Panc1 (cell line): ENCODE measurements at places on chromosomes 6 and 20. TPM values are rescaled to one million over a fixed set of nuclear protein-coding genes. Genes with fewer than 3 reads are reported as not detected.

The ORC3 gene
- total RNA-seq: 36.9 TPM

The ESR1 gene
- total RNA-seq: 0.03 TPM

The FOXC1 gene
- 6.7 TPM for total RNA-seq

The PAX1 gene
- not detected for total RNA-seq

The MYMX gene
- 1.8 TPM for total RNA-seq

GRCh38 chr20:6489361-6490171 is 277.9 kb upstream of the BMP2 start:
- no peak for DNase-seq
- H3K27ac ChIP-seq: no peak overlapping the region
- H3K4me1 ChIP-seq: no peaks in the 10 kb centered on the region
- H3K4me3 ChIP-seq: no peak overlapping the region
- H3K27me3 ChIP-seq: no peaks in the 10 kb centered on the region
- H3K36me3 ChIP-seq: no peaks in the 10 kb centered on the region

GRCh38 chr6:128276311-128276710 is 244.1 kb downstream of the PTPRK start:
- peaks cover 17% of the 10 kb centered on the region for H3K4me1 ChIP-seq
- H3K4me3 ChIP-seq: no peak overlapping the region
- no peak overlapping the region for H3K27ac ChIP-seq
- no peaks in the 10 kb centered on the region for H3K27me3 ChIP-seq
- DNase-seq: no peak

GRCh38 chr6:11486486-11486885 is 51.1 kb upstream of the TMEM170B start:
- no peak overlapping the region for H3K27ac ChIP-seq
- DNase-seq: no peak
- H3K27me3 ChIP-seq: peaks cover 4% of the 10 kb centered on the region; the same call in 1 of the 2 replicates

DNA sequence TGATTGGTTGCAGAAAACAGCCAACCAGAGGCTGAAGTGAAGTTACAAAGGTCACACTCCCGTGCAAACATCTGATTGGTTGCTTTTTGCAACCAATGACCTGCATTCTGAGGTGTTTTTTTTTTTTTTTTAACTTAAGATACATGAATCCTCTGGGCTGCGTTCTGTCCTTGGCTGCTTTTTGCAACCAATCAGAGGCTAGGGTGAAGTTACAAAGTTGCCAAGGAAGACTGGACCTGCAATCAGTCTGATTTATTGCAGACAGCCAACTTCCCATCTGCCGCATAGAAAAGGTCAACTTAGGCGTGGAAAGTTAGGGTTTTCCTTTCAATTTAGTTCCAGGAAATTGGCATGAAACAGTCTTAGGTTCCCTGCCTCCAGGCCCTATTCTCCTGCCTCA is 292.9 kb downstream of the PLCB1 start:
- H3K36me3 ChIP-seq: no peaks in the 10 kb centered on the region
- H3K4me1 ChIP-seq: no peaks in the 10 kb centered on the region
- no peak overlapping the region for H3K27ac ChIP-seq
- no peak overlapping the region for H3K4me3 ChIP-seq
- no peaks in the 10 kb centered on the region for H3K27me3 ChIP-seq
- DNase-seq: no peak

GRCh38 chr6:125302840-125303511 is 1.2 kb upstream of the HDDC2 start:
- H3K27me3 ChIP-seq: peaks cover 23% of the 10 kb centered on the region; the same call in 1 of the 2 replicates
- H3K36me3 ChIP-seq: peaks cover 18% of the 10 kb centered on the region
- no peak for DNase-seq
- H3K4me3 ChIP-seq: no peak overlapping the region
- H3K4me1 ChIP-seq: peaks cover 13% of the 10 kb centered on the region

GRCh38 chr20:14997791-14998190 is 660.4 kb upstream of the FLRT3 start:
- no peak overlapping the region for H3K27ac ChIP-seq
- no peak for DNase-seq
- H3K4me3 ChIP-seq: no peak overlapping the region
- H3K4me1 ChIP-seq: no peaks in the 10 kb centered on the region

DNA sequence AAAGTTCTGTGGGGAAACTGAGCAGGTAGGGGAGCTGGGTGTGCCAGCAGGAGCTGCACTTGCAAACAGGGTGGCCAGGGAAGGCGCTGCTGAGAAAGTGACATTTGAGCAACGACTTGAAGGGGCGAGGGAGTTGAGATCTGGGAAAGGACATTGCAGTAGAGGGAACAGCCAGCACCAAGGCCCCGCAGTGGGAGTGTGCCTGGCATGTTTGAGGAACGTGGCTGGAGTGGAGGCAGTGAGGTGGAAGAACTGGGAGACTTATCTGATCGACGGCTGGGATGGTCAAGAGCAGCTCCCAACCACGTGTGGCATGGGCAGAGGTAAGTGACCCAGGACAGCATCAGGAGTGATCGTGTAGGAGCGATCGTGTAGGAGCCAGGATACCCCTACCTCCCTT is 77.3 kb downstream of the TOX2 start:
- no peaks in the 10 kb centered on the region for H3K27me3 ChIP-seq
- no peaks in the 10 kb centered on the region for H3K36me3 ChIP-seq
- no peak for DNase-seq
- no peak overlapping the region for H3K27ac ChIP-seq
- H3K4me1 ChIP-seq: 0 out of 2 replicates have a peak, but pooled peaks cover 3% of the 10 kb centered on the region

DNA sequence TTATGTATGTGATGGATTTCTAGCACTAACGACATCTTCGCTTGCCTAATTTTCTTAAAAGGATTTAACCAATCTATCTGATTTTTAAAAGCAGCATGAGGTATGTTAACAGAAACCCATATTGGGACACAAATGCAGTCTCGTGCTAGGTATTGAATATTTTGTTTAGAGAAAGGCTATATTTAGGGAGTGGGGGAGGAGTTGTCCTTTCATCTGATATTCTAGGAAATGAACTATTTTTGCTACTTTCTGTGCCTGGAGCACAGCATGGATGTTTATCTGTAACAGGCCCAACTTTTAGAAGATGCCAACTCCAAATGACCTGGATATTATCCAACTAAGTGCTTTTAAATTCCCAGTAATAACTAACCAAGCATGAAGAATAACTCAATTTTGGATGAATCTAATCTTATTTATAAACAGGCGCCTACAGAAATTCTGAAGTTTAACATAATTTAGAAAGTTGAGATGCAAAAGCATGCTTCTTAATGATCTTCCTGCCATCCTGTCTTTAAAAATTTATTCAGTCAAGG is 317.1 kb upstream of the CHD6 start:
- H3K4me1 ChIP-seq: no peaks in the 10 kb centered on the region
- H3K36me3 ChIP-seq: no peaks in the 10 kb centered on the region
- no peak overlapping the region for H3K4me3 ChIP-seq
- no peak overlapping the region for H3K27ac ChIP-seq

DNA sequence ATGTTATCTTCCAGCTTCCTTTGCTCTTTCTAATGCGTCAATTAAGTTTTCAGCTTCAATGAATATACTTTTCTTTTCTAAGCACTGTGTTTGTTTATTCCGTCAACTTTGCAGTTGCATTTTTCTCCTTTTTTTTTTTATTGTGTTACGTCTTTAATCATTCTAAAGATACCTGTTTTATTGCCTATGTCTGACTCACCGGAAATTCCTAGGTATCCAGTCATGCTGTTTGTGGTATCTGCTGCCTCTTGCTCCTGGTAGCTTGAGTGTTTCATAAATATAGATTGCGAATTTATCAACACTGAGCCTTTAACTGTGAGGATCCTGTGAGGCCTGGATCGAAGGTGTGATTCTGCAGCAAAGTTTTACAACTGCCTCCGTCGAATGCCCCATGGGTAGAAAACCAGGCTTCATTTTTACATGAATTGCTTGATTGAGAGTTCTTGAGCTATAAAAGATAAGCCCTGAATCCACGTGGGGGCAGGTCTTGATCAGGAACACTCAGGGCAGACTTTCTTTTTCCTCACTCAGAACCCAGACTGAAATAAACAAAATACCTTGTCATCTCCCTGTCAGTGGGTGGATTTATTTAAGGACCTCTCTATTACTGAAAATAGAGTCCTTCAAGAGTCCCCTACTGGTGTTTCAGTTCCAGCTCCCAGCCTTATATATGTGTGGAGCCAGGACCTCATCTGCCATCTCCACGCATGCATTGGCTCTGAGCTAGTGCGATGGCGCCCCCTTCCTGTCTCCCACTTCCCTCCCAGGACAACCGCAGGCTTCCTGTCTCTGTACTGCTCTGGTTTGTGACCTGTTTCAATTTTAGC is 60.1 kb upstream of the LRRC1 start:
- DNase-seq: peak; percentile 92
- H3K4me3 ChIP-seq: peak overlapping the region; percentile 1
- H3K4me1 ChIP-seq: peaks cover 43% of the 10 kb centered on the region
- peak overlapping the region; percentile 89 for H3K27ac ChIP-seq

GRCh38 chr6:11426571-11426970 is 111.0 kb upstream of the TMEM170B start:
- no peak overlapping the region for H3K4me3 ChIP-seq
- H3K27ac ChIP-seq: no peak overlapping the region
- DNase-seq: no peak
- H3K27me3 ChIP-seq: no peaks in the 10 kb centered on the region

GRCh38 chr20:58179432-58180099 is 48.9 kb downstream of the ANKRD60 start:
- DNase-seq: no peak
- H3K27me3 ChIP-seq: no peaks in the 10 kb centered on the region
- no peaks in the 10 kb centered on the region for H3K36me3 ChIP-seq
- H3K4me3 ChIP-seq: peak overlapping the region; percentile 56

- peak overlapping the region; percentile 45; the same call in 1 of the 2 replicates for H3K27ac ChIP-seq
- peak overlapping the region; percentile 84 for H3K4me3 ChIP-seq
- H3K4me1 ChIP-seq: 0 out of 2 replicates have a peak, but pooled peaks cover 3% of the 10 kb centered on the region
Observed at GRCh38 chr6:27617700-27618689, 145.1 kb upstream of the ZNF184 start.

GRCh38 chr6:17886891-17887290 is 100.5 kb downstream of the KIF13A start:
- no peak overlapping the region for H3K4me3 ChIP-seq
- no peaks in the 10 kb centered on the region for H3K27me3 ChIP-seq
- no peak overlapping the region for H3K27ac ChIP-seq
- no peaks in the 10 kb centered on the region for H3K36me3 ChIP-seq
- H3K4me1 ChIP-seq: peaks cover 3% of the 10 kb centered on the region; the same call in 1 of the 2 replicates

DNA sequence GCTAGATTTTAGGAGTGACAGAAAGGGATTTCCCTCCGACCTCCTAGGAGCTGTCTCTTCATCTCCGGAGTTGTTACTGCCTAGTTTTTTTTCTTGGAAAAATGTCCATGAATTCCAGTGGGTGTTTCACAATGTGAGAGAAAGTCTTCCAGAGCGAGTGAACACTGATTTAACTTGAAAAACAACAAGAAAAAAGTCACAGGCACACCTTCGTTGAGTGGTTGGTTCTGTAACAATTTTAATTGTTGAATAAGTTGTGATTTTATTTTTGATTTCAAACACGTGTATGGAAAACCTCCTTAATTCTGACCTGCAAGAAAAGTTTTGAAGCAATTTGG is 2.9 kb downstream of the TFAP2C start:
- peaks cover 5% of the 10 kb centered on the region; the same call in 1 of the 2 replicates for H3K36me3 ChIP-seq
- no peak overlapping the region for H3K27ac ChIP-seq
- no peak overlapping the region for H3K4me3 ChIP-seq
- no peak for DNase-seq

- no peak for DNase-seq
- no peaks in the 10 kb centered on the region for H3K4me1 ChIP-seq
- no peaks in the 10 kb centered on the region for H3K36me3 ChIP-seq
Observed at GRCh38 chr20:34637245-34638038, 39.5 kb downstream of the PIGU start.

- H3K27me3 ChIP-seq: peaks cover 8% of the 10 kb centered on the region
- H3K4me3 ChIP-seq: no peak overlapping the region
- H3K36me3 ChIP-seq: no peaks in the 10 kb centered on the region; the same call in none of the 2 replicates
- peaks cover 17% of the 10 kb centered on the region for H3K4me1 ChIP-seq
Observed at GRCh38 chr6:116568111-116568510, 3.2 kb upstream of the RWDD1 start.

DNA sequence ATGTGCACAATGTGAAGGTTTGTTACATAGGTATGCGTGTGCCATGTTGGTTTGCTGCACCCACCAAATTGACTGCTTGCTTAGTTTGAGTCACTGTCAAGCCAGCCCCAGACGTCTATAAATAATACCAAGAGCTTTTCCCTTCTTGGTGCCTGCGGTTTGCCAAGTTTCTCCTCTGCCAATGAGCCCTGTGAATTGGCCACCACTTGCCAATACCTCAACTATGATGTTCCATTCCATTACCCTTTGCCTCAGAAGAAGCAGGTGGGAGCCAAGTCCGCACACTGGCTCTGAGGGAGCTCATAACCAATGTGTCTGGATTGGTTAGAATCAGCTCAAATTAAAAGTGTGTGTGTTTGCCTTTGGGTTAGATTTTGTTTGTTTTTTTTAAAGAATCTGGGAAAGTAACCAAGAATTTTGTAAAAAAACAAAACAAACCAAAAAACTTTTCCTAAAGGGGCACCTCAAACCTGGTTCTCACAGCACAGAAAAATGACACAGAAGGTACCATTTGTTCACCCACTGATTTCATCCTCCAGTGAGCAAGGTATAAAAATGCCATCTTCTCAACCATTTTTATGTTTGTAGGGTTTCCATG is 244.7 kb upstream of the PRND start:
- H3K4me1 ChIP-seq: no peaks in the 10 kb centered on the region
- no peak for DNase-seq
- H3K27me3 ChIP-seq: no peaks in the 10 kb centered on the region; the same call in 1 of the 2 replicates
- H3K36me3 ChIP-seq: no peaks in the 10 kb centered on the region
- no peak overlapping the region for H3K4me3 ChIP-seq

GRCh38 chr6:21180155-21180554 is 413.4 kb upstream of the SOX4 start:
- H3K4me3 ChIP-seq: no peak overlapping the region
- H3K27ac ChIP-seq: no peak overlapping the region
- no peaks in the 10 kb centered on the region for H3K27me3 ChIP-seq
- no peaks in the 10 kb centered on the region for H3K36me3 ChIP-seq

GRCh38 chr20:39524371-39524911 is 562.3 kb downstream of the DHX35 start:
- H3K4me1 ChIP-seq: no peaks in the 10 kb centered on the region
- no peak overlapping the region for H3K27ac ChIP-seq
- H3K27me3 ChIP-seq: no peaks in the 10 kb centered on the region
- no peak overlapping the region for H3K4me3 ChIP-seq
- no peaks in the 10 kb centered on the region for H3K36me3 ChIP-seq
- DNase-seq: no peak

- peaks cover 36% of the 10 kb centered on the region for H3K4me1 ChIP-seq
- no peaks in the 10 kb centered on the region for H3K36me3 ChIP-seq
- DNase-seq: peak; percentile 64
- H3K27ac ChIP-seq: peak overlapping the region; percentile 83
Observed at GRCh38 chr6:112202639-112203341, 51.6 kb downstream of the LAMA4 start.
